Central memory CD8-positive, alpha-beta T cell (primary cell): ENCODE measurements at places on chromosomes 7 and 10.

DNA sequence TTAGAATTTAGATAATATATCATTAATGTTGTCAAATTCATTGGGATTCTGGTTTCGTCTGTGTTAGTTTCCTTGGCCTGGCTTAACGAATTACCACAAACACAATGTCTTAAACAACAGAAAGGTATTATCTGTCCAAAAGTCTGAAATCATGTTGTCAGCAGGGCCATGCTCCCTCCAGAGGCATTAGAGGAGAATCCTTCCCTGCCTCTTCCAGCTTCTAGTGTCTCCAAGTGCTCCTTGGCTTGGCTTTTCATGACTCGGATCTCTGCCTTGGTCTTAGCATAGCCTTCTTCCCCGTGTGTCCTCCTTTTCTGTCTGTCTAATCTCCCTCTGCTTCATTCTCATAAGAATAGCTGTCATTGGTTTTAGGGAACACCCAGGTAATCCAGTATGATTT is 482.5 kb downstream of the SEMA3D start:
- DNase-seq: no peak

DNA sequence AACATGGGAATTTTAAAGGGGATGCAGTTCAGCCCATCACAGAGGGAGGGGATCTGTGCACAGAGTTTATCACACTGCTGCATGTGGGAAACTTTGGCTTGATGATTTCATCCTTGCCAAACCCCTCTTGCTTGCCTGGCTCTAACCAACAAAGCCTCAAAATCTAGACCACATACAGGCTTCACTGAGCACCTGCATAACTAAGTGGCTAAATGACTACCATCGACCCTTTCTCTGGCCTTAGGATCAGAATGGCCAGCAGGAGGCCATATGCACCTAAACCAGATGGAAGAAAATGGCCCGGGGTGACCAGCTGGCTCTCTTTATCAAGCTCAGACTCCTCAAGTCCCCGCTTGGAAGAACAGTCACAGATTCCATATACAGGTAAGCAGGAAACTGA is 15.6 kb upstream of the ZNF25 start:
- no peak for DNase-seq

DNA sequence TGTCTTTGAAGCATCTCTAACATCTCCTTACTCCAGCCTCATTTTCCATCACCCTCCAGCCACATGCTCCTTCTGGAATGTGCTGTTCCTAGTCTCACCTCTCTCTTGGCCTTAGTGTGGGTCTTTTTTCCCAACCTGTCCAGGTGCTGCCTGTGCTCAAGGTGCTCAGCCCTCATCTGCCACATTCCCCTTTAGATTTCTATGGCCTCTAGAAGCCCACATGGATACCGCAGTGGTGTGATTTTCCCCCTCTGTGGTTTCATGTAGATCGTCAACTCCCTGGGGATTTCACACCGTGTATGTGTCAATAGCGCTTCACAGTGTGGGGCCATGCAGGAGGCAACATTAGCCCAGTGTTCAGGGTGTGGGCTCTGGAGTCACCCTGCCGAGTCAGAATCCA is 32.5 kb downstream of the BMPER start:
- DNase-seq: no peak

DNA sequence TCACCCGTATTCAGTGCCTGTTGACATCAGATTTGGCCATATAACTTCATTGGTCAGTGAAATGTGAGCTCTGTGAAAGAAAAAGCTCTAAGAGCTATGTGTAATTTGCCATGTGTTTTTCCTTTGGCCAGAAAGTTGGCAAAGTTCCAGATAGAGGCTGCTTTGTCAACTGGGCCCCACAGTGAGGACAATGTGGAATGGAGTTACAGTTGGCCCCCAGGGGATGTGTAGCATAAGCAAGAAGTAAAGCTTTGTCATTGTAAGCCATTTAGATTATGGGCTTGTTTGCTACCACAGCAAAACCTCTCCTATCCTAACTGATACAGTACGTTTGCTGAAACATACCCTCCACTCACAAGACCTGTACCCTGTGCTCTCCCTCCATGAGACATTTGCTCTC is 119.1 kb upstream of the HABP2 start:
- no peak for DNase-seq

- DNase-seq: no peak
Measured at GRCh38 chr7:17139081-17139480, 159.4 kb upstream of the AHR start.

GRCh38 chr10:71187600-71187999 is 24.8 kb upstream of the UNC5B start:
- no peak for DNase-seq

DNA sequence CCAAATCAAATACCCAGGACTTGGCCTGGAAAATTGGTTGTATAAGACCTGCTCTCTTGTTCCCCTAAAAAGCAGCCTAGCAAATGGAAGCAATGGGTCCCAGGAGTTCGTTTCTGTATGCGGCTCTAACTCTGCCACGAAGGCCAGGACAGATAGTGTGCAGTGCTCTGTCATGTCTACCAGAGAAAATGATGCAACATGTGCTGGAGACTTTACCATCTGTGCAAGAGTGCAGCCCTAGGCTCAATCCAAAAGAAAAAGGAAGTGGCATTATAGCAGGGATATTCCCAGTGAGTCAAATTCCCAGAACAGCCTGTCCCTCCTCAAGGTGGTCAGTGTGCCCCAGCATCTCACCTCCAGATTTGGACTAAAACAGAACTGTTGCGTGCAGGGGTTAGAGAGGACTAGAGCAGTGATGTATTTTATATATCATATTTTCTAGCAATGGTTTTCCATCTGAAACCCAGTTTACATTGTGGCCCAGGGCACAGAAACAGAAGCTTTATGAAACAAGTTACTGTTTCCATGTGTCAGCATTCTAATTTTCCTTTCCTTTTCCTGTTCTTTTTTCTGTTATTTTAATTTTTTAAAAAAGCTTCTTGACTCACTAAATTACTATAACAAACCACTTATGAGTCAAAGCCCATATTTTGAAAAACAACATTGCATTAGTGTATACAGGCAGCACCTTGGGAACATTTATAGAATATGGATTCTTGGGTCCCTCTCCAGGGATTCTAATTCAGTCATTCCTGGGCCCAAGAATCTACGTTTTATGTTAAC is 311.2 kb downstream of the RNLS start:
- DNase-seq: no peak

DNA sequence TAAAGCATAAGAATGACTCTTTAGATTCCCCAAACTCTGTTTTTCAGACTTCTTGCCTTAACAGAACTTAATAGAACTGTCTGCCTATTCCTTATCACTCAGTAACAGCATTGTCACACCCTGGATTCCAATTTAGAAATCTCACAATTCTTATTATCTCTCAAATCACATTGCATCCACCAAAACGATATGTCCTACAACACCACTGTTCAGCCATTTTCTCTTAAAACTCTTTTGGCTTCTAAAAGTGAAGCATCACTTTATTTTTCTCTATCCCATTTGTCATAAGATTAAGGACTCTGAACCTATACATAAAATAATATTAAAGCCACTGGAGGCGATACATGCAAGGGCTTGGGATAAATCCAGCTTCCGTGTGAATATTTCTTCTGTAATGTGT is 1.2 kb upstream of the CPED1 start:
- DNase-seq: no peak

GRCh38 chr7:129845972-129846327 is 106.8 kb downstream of the UBE2H start:
- DNase-seq: no peak

- DNase-seq: no peak
Measured at GRCh38 chr10:49745756-49746155, 16.4 kb downstream of the OGDHL start.

- DNase-seq: no peak
Measured at GRCh38 chr10:123860209-123860608, 31.4 kb downstream of the CPXM2 start.

DNA sequence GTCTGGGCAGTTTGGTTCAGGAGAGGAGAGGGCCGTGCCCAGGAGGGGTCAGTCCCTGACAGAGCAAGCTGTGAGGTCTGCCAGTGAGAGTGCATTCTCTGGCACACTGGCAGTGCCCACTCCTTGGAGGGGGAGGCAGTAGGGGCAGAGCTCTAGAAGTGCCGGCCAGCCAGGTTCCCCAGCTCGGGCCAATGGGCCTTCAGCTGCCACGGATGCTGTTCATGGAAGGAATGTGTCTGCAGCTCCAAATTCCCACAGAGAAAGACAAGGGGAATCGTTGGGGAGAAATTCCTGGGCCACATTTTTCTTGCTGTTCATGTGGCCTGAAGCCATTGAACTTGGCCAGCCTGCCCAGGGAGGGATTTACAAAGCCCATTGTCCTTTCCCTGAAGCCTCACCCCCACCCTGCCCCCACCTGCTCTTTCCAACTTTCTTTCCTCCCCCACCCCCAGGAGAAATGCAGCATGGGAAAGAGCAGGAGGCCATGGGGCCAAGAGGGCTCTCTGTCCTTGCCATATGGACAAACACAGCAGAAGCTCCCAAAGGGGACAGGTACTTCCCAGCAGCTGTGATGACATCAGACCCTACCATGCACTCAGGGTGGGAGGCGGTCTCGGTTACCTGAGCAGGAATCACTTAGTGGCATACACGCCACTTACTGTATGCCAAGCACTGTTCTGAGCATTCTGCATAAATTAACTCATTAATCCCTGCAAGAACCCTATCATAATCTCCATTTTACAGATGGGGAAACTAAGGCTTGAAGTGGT is 70.7 kb downstream of the ARHGAP22 start:
- no peak for DNase-seq

- no peak for DNase-seq
Measured at GRCh38 chr10:80275135-80275498, 14.3 kb downstream of the MAT1A start.

DNA sequence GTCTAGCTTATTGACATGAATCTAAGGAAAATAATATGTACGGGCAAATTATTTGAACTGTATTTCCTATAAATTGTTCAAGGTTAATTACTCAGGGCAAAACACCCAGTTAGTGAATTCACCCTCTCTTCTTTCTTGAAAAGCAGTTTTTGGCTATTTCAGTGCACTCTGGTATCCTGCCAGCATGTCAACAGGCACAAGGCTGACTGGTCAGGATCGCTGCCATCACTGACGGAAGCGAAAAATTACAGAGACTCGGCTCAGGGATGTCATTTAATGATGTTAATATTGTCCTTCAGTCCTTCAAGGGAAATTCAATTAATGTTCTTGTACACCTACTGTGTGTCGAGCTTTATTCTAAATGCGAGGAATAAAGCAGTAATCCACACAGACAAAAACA is 28.3 kb upstream of the OLAH start:
- no peak for DNase-seq

GRCh38 chr7:26743205-26743604 is 121.2 kb downstream of the SKAP2 start:
- DNase-seq: no peak

DNA sequence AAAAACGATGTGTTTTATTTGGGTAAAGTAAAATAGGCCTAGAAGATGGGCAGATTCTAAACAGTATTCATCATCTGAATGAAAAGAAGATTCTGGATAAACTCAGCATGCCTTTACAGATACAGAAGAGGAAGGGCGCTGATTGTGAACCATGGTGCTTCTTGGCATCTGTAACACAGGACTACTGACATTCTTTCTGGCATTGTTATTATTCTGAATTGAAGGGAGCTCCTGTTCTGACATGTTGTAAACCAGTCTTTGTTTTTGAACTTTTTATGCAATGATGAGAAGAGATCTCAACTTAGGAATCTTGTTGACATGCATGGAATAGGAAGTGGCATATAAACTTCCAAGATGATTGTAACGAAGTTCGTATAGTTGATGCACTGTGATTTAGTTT is 13.5 kb downstream of the RPA3 start:
- no peak for DNase-seq

DNA sequence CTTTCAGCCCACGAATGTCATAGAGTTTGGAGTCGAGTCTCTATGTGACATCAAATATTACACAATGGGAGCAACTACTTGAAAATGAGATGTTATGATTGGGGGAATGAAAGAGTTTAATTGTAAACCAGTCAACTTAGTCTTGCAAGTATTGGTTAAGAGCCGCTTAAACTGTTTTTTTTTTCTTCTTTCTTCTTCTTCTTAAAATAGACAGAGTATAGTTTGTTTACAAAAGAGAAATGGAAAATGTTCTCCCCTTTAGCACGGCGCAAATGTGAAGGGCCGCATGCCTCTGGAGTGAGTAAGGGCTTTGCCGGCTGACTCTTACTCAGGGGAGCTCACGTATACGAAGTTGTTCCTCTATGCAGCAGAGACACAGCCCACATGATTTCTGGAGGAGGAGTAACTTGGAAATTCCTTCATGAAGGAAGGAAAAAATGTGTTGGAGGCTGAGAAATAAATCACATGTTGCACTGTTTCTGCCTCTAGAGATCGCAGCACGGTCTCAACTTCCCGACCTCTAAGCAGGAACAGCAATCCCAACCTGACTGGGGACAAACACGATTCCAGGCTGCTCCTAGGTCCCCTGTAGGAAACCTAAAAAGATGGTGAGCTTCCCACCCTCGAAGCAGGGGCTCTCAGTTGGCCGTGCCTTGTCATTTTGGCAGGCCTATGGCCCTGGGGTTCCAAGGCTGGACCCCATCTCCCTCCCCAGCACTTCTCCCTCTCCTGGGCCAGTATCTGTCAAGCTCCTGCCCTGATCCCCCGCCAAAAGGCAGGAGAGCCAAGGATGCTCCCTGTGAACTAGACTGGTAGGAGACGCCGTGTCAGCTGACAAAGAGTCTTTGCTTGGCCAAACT is 44.8 kb downstream of the MYOF start:
- DNase-seq: no peak

DNA sequence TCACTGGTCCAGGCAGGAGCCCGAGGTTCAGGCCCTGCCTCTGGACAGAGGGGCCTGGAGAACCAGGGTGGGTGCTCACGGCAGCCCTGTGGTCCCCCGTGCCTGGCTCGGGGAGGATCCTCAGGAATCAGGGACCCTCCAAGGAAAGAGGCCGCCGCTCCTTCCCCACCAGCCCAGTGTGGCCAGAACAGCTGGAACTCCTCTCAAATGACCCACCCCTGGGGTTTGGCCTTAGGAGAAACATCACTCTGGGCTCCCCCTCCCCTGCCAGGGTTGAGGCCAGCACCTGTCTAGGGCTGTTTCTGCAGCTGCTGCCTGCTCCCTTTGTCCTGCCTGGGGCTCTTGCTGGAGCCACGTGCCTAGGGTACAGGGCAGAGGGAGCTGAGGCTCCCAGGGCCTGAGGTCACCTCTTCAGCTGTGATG is 161.0 kb downstream of the RNF216 start:
- no peak for DNase-seq

DNA sequence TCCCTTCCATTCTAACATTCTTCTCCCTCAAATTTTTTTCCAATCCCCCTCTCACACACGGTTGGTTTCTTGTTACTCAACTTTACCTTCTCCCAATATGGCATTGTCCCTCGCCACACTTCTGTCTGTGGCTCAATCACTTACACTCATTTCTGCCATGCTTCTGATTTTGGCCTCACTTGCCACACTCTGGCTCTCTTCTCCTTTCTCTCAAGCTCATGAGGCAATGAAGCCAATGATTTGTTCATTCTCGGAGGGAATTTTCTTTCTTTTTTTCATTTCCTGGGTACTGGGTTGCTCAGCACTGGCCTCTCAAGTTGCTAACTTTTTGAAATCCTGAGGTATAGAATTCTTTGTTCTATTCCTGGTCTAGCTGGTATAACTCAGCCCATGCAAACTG is 4.0 kb upstream of the MYOZ1 start:
- DNase-seq: no peak
